ENCODE measurements at places on chromosomes 6 and 20.

DNA sequence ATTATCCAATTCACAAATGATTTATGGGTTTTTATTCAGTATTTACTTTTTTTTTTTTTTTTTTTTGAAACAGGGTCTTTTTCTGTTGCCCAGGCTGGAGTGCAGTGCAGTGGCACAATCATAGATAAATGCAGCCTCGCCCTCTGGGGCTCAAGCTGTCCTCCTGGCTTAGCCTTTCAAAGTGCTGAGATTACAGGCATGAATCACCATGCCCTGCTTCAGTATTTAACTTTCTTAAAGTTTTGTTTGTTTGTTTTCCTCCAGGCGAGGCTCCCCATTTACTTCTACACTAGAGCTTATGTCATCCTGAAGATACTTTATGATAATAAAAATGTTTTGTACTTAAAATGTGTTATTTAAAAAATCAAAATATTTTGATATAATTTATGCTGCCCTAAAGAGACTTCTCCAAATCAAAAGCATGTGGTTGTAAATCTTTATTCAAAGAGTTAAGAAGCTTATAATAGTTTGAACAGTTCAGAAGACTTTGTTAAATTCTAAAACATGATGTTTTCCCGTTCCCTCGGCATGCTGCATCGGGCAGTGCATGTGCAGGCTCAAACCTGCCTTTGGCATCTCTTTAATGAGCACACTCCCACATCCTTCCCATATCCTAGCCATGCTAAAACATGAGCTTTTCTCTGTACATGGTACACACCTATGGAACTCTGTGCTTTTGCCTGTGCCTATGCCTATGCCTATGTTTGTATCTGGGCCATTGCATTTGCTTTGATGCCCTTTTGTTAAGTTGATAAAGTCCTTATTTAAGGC, 11.0 kb downstream of the SMPDL3A start:
- ATAC-seq = no peak

DNA sequence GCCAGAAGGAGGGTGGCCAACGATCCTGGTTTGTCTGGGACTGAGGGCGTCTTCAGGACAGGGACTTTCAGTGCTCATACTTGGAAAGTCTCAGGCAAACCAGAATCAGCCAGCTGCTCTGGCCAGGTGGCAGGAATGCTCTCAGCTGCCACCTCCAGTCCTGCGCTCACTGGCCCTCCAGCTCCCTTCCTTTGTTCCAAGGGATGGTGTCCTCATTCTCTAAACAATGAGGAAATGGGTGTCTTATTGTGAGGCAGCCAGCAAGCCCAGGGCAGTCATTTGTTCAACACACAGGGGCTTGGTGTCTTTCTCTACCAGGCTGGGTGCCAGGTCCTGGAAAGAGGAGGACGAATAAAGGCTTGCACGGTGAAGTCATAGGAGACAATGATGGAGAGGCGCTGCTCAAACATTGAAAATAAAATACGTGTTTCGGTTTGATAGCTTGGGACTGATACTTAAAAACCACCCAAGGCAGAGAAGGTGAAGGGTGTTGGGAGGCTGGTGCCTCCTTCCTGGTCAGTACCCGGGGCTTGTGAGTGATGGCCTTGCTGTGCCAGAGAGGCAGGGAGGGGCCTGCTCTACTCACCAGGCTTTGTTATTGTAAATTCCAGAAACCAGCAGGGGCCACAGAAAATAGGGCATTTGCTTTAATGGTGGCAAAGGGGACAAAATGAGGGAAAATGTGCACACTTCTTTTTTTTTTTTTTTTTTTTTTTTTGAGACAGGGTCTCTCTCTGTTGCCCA, 11.3 kb upstream of the TMEM181 start:
- no peak for ATAC-seq

GRCh38 chr20:41078329-41078728, 49.7 kb downstream of the TOP1 start:
- ATAC-seq = no peak

DNA sequence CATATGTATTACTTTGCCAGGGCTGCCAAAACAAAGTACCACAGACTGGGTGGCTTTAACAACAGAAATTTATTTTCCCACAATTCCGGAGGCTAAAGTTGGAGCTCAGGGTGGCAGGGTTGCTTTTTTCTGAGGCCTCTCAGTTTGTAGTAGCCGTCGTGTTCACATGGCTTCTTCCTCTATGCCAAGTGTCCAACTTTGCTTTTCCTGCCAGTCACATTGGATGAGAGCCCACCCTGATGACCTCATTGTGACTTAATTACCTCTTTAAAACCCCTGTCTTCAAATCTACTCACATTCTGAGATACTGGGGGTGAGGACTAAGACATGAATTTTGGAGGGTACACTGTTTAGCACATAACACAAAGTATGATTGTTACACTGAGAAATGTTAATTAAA, 9.9 kb upstream of the ECT2L start:
- ATAC-seq = no peak

DNA sequence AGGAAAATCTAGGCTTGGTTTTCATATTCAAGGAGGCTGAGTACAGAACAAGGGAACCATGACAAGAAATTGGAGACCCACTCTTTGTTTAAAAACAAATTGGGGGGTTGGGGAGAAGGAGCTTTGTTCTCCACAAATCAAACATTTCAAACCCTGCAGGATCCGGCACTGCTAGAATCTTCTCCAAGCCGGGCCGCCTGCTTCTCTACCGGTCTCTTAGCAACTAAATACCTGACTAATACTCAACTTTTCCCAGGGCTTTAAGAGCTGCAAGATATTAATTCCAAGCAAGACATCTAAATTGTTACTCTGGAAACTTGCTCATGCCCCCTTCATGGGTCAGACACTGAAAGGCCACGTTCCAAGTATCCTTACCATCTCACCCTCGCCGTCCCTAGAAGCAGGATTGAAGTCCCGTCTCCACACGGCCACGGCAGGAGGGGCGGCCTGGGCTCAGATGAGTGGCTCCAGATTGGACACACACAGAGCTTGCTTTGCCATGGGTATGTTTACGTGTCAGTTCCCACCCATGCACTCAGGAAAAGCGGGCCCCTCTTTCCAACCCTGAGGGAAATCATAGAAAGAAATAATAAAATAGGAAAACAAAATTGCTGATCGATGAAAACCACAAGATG, 126.4 kb upstream of the CDH4 start:
- no peak for ATAC-seq

DNA sequence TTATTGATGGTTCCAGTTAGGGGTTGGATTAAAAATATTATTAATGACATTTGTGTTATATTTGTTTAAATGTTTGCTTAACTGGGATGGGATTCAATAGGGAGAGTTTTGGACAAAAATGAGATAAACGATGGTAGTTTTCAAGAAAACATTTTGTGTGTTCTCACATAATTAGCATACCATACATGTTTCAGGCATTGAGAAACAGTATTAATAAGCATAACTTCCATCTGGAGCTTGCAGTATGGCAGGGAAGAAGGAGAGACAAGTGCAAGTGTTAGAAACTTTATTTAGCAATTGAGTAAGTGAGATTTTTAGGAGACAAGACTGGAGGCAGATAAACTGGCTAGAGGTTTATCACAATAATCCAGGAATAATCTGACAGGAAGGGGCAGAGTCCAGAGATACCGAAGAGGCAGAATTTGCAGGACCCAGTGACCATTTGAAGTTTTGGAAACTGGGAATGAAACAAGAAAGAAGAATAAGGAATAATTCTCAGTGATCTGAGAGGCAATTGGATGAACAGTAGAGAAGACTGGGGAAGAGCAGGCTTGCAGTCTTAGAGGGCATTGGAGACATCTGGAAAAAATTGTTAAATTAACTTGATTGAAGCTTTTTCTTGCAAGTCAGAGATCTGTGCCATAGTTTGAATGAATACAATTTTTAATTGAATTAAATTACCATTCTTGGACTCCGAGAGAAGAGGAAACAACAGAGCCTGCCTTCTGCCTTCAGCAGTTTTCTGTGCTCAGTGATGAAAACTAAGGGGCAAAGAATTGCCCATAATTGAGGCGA, 73.0 kb upstream of the PTCHD4 start:
- ATAC-seq = no peak

DNA sequence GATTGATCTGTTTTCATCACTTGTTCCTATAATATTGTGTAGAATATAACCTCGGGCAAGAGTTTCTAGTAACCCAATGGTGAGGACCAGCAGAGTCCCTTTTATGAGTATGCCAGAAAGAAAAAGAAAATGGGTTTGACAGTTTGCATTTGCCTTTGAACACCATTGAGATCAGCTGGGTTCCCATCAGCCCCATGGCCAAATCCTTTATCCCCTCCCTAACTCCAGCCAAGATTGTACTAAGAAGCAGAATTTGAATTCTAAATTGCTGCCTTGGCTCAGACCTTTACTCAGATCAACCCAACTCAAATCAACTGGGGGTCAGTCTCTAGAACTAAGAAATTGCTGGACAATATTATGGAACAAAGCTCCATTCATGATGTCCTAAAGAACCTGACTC, 187.4 kb downstream of the TBC1D7 start:
- ATAC-seq = no peak

GRCh38 chr6:90233994-90234393, 62.6 kb downstream of the BACH2 start:
- ATAC-seq = peak; percentile 89

GRCh38 chr6:91340896-91341395, 754.1 kb upstream of the MAP3K7 start:
- no peak for ATAC-seq

GRCh38 chr6:134003542-134003951, 48.9 kb downstream of the SLC2A12 start:
- no peak for ATAC-seq

GRCh38 chr6:150057501-150057951, 11.4 kb downstream of the ULBP3 start:
- no peak for ATAC-seq

DNA sequence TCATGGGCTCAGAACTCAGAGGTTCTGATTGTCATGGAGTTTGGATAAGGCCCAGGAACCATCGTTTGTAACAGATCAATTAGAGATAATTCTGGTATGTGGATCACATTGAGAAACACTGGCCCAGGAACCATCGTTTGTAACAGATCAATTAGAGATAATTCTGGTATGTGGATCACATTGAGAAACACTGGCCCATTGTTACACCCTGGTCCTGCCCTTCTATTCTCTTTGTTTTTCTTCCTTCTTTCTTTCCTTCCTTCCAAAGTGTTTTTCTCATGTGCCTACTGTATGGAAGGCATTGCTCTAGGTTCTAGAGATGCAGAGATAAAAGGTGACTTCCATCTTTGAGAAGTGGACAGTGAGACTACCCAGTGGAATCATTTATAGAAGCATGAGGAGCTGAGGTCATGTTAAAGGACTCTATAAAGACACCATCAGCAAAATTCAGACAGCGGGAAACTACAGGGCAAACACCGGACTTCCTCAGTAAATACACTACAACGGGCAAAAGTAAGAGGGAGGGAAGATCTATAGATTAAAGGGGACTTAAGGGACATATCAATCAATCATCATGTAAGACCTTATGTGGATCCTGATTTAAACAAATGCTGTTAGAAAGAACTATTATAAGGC, 153.8 kb downstream of the UNC5CL start:
- no peak for ATAC-seq

DNA sequence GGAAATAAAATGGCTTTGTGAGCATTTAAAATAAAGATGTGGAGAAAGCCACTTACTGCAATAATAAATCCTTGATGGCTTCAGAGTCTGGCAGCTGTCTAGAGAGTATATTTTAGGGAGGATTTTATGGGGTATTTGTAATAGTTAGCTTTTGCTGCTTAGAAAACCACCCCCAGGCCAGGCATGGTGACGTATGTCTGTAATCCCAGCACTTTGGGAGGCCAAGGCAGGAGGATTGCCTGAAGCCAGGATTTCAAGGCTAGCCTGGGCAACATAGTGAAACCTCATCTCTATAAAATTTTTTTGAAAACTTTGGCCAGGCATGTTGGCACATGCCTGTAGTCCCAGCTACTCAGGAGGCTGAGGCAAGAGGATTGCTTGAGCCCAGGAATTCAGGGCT, 63.8 kb downstream of the ISM1 start:
- no peak for ATAC-seq

GRCh38 chr6:50202766-50203165, 153.0 kb upstream of the DEFB112 start:
- ATAC-seq = no peak

DNA sequence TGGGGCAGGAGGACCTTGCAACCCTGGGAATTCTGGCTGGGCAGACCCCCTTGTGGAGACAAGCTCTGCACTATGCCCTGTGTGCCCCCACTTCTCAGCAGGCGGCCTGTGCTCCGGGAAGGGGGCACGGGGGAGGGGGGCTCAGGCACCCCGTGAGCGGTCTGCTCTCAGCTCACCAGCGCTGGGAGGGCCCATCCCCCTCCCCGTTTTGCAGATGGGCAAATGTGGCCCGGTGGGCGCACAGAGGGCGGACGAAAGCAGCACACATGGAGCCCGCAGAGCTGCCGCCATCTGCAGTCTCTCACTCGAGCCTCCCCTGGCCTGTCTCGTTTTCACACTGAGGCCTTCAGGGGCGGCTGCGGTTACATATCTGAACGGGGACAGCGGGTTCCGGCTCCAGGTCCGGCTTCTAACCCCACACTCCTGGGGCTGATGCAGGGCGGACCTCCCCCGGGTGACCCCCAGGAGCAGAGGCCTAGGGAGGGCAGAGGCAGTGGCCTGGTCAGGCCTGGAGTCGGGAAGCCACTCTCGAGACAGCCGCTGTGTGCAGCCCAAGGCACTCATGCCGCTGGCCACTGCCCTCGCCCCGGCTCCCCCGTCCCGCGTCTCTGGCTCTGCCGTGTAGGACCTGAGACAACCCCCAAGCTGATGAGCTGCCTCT, 13.9 kb downstream of the CHRNA4 start:
- ATAC-seq = no peak

GRCh38 chr6:156917213-156917612, 140.0 kb downstream of the ARID1B start:
- no peak for ATAC-seq

- no peak for ATAC-seq
Measured at GRCh38 chr20:2210646-2211552, 84.9 kb upstream of the TGM3 start.

DNA sequence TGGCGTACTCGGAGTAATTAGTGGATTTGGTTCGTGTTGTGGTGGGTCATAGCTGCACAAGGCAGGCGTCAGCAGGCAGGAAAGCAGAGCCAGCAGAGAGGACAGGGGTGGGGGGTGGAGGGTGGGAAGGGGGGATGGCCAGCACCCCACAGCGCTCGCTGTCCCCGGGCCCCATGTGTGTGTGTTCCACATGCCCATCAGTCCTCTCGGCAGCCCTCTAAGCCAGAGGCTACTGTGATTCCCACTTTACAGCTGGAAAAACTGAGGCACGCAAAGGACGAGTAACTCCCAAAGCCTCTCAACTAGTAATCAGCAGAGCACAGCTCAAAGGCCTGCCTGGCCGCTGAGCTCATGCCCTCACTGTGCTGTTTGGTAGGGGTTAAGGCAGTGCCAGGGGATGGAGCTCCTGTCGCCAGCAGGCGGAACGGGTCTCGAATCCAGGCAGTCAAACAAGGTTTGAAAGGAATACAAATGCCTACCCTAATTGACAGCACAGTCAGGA, 175.2 kb downstream of the ZDHHC14 start:
- no peak for ATAC-seq

DNA sequence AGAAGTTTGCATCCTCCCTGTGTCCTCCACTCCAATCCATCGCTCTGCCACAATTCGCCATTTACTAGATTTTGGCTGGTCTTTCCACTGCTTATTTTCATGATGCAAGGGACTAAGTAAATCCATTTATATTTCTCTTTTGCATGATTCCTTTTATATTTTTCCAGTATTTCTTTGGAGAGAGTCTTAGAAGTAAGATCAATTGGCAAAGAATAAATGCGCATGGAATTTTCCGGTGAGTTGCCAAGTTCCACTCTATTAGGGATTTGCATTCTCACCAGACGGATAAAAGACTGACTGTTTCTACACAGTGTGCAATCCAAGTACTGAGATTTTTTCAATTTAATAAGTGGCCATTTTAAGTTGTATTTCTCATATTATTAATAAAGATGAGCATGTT, 91.7 kb upstream of the PHACTR3 start:
- ATAC-seq = no peak
